ENCODE measurements at places on chromosomes 12 and 14. TPM values are rescaled to one million over a fixed set of nuclear protein-coding genes. Genes with fewer than 3 reads are reported as not detected.

TMCC3 gene
- total RNA-seq = not detected

C3AR1 gene
- total RNA-seq = 3.6 TPM

DIP2B gene
- total RNA-seq = 26.9 TPM

KLHL33 gene
- total RNA-seq = 0.05 TPM
